ENCODE measurements at places on chromosomes 2 and 18.

DNA sequence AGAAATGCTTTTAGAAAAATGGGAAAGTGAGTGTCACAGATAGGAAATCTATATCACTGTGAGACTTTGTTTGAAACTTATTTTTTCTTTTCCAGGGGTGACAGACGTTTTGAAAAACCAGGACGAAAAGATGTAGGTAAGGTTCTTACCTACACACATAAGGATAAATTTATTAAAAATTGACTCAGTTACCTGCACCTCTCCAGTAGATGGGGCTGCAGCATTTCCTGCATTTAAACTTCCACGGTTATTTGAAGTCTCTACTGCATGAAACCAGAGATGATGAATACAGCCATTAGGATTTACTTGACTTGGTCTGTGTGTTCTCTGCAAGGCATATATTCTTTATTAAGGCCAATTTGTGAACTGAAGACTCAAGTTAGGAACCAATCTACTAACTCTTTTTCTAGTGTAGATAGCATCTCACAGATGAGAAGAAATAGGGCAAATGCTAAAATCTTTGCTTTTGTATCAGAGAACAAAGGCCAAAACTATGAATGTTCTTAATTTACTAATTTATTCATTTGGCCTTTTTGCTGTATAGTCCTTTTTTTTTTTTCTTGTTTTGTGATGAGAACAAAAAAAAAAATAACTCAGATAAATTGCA, 15.0 kb downstream of the KCNJ13 start:
- peak; percentile 66 for DNase-seq

GRCh38 chr2:232113821-232114220, 152.3 kb downstream of the DIS3L2 start:
- DNase-seq: no peak

DNA sequence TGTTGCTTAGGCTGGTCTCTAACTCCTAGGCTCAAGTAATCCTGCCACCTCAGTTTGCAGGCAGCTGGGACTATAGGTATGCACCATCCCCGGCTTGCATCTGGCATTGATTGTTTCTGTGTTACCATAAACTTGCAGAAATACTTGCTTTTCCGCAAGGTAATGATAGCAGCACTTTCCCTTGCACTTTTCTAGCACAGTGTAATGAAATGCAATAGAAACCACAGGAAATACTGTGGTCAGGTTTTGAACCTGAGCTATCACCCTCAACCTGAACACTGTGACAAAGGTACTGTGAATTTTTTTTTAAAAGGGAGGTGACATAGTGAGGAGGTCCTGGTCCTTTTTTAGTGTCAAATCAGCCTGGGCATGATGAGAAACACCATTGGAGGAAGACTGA, 38.3 kb downstream of the DHRS9 start:
- DNase-seq: peak; percentile 53

GRCh38 chr18:77146249-77147080, 13.9 kb upstream of the MBP start:
- DNase-seq: no peak

GRCh38 chr2:39127973-39128372, 7.1 kb upstream of the SOS1 start:
- DNase-seq: peak; percentile 21

- no peak for DNase-seq
These were observed 44.3 kb downstream of the MYCN start for GRCh38 chr2:15984368-15985255.

DNA sequence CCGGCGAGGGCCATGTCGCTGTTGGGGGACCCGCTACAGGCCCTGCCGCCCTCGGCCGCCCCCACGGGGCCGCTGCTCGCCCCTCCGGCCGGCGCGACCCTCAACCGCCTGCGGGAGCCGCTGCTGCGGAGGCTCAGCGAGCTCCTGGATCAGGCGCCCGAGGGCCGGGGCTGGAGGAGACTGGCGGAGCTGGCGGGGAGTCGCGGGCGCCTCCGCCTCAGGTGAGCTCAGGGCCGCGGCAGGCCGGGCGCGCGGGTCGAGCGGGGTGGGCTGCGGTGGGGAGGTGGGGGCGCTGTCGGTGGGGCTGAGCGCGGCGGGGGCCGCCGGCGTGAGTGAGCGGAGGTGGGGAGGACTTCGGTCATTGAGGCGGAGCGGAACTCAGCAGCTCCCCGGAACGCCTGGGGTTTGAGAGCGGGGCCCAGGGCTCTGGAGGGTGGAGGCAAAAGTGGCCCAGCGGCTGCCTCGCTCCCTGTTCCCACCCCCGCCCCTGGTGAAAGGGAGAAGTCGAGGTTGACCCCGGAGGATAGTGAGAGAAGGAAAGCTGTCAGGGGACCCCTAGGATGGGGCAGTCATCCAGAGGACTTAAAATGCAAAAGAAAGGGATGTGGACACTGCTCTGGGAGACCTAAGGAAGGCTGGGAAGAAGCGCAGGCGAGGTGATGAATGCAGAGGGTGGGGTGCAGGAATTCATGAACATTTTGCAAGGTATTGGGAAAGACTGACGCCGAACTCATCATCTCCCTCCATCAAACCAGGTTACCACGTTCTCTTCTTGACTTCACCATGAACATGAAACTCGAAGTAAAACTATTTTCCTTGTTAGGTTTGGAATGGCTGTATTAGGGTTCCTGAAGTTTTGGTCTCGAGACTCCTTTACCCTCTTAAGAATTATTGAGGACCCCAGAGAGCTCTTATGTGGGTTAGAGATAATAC, 633 bp downstream of the MALT1 start:
- DNase-seq: peak; percentile 45

- DNase-seq: peak; percentile 79
These were observed 143.6 kb upstream of the MAP3K20 start for GRCh38 chr2:172931918-172932520.

- no peak for DNase-seq
These were observed 244.4 kb upstream of the REV1 start for GRCh38 chr2:99734236-99734635.

GRCh38 chr2:122822319-122822718, 1066.9 kb downstream of the TSN start:
- no peak for DNase-seq

GRCh38 chr18:37383036-37383785, 182.4 kb downstream of the CELF4 start:
- peak; percentile 2 for DNase-seq

GRCh38 chr2:168231609-168232241, 15.7 kb downstream of the STK39 start:
- DNase-seq: no peak

Measured in PC-3 (cell line).